ENCODE measurements at places on chromosomes 12 and 14.

- DNase-seq: no peak
Observed at GRCh38 chr12:131203666-131204415, 250.1 kb downstream of the ADGRD1 start.

- DNase-seq: no peak
Observed at GRCh38 chr14:99037777-99038430, 234.1 kb downstream of the BCL11B start.

- no peak for DNase-seq
Observed at GRCh38 chr12:77722536-77722935, 108.2 kb upstream of the NAV3 start.

GRCh38 chr14:72075649-72076334 lies 143.6 kb downstream of the RGS6 start:
- no peak for DNase-seq
